ENCODE measurements at places on chromosomes 1 and 21.

DNA sequence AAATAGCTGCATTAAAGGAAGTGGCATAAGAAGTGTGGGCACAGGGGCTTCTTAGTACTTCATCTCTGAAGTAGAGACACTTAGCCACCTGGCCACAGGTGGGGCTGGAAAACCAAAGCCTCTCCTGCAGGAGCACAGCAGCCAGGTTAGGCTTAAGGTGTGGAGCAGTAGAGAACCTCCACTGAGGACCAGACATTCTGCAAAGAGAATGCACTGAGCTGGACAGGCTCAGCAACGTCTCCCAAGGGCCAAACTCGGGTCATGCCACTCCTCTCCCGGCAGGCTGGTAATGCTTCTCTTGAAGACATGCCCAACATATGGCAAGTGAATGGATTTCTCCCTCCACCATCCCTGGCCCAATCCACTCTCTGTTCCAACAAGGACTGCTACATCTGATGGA, 33.0 kb upstream of the LRRC38 start:
- DNase-seq: no peak

DNA sequence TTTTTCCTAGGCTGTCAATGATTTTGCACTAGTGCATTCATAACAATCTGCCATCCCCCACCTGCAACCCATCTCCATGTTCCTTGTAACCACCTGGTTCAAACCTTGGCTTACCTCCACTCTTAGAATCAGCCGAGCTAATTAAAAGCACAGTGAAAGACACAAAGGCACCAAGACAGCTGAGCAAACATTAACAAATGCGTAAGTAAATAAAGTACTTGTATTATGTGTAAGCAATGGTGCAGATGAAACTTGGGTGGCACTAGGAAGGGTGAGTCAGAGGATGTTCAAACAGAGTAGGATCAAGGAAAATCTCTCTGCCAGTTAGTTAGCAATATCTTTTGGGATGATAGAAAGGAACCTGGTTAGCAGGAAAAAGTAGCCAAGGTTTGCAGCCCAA, 5.1 kb upstream of the FOXJ3 start:
- DNase-seq: no peak

GRCh38 chr1:3503525-3503886, 49.0 kb downstream of the ARHGEF16 start:
- no peak for DNase-seq

- DNase-seq: no peak
Measured at GRCh38 chr1:9687874-9688582, 36.5 kb downstream of the PIK3CD start.

- no peak for DNase-seq
Measured at GRCh38 chr1:206909161-206909882, 12.1 kb downstream of the IL24 start.

DNA sequence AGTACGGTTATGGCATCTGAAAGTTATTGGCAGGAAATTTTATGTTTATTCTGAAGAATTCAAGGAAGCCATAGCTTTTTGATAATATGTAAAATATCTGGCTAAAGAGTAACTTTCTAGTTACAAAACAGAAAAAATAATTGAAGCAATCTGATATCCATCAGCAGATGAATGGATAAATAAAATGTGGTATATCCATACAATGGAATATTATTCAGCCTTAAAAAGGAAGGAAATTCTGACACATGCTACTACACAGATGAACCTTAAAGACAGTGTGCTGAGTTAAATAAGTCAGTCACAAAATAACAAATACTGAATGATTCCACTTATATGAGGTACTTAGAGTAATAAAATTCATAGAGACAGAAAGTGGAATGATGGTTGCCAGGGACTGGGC, 25.0 kb upstream of the HIVEP3 start:
- DNase-seq: no peak

GRCh38 chr1:63316984-63317816, 5.2 kb upstream of the FOXD3 start:
- no peak for DNase-seq

DNA sequence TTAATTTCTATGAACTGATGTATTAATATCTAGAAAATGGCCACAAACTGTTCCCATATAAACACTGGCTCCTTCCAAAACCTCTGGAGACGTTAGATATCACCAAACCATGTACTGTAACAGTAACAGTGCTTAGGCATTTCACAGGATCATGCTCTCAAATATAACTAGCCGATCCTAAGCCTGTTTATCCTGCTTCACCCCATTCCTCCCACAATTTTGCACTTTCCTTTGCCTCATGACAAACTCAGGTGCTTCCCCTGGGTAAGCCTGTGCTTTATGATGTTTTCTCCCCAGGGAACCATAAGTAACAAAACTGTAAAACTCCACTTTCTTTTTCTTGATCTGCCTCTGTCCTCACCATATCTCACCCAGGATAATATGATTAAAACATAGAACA, 452.3 kb downstream of the PLA2G4A start:
- no peak for DNase-seq

- DNase-seq: no peak
Measured at GRCh38 chr1:119605686-119606085, 42.4 kb downstream of the ZNF697 start.

GRCh38 chr21:35399706-35400105, 350.6 kb upstream of the RUNX1 start:
- DNase-seq: no peak

DNA sequence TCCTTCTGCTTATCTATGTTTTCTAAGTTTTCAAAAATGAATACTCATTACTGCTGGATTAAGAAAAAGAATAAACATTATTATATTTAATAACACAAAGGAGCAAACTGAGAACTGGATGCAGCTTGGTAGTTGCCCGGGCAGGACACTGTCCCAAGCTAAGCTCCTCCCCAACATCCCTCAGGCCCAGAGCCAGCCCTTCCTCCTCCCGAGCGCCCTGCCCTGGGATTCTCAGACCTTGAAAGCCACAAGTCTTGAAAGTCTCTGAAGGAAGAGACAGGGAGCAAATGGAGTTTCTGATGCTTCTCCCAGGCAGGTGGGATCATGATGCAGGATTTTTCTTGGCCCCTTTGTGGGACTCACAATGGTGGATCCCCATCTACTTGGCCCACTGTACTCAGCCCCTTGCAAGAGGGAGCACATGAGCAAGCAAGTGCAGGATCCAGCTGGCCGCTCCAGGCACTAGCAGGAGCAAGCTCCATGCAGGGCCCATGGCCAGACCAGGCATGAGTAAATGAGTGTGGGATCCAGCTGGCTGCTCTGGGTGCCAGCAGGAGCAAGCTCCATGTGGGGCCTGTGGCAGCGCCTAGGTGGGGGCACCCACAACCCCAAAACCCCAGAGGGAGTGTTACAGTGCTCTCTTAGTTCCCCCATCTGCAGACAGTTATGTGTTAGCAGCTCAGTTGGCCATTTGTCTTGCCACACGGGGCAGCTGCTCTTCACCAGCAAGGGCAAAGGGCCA, 32.1 kb upstream of the RAB4A start:
- DNase-seq: no peak

DNA sequence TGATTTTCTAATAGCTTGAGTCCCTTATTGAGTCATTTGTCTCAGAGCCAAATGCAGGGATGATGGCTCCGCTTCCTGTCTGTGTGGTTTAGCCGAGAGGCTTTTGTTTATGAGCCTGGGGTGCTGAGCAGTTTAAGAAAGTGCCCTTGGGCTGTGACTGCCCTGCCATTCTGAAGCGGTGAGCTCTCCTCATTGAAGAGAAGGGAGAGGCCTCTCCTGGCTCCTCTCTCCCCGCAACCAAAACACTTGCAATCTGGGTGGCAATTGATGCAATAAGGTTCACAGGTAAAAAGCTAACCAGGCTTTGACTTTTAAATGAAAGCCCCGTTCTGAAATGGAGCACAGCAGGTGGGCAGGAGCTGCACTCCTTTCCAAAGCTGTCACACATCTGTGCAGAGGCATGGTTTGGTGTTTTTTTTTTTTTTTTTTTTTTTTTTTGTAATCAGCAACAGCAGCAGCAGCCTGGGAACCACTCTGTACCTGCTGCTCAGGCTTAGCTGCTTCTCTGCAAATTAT, 403.7 kb downstream of the SIPA1L2 start:
- no peak for DNase-seq

DNA sequence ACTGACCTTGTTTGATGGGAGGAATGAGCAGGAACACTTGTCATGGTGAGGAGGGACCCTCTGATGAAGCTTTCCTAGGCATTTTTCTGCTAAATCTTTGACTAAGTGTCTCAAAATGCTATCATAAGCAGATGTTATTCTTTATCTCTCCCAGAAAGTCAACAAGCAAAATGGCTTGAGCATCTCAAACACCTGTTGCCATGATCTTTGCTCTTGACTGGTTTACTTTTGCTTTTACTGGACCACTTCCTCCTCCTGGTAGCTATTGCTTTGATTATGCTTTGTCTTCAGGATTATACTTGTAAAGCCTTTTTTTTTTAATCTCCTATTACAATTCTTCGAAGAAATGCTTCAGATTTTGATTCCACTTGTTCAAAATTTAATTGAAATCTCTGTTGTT, 157.4 kb downstream of the GPR52 start:
- DNase-seq: no peak

DNA sequence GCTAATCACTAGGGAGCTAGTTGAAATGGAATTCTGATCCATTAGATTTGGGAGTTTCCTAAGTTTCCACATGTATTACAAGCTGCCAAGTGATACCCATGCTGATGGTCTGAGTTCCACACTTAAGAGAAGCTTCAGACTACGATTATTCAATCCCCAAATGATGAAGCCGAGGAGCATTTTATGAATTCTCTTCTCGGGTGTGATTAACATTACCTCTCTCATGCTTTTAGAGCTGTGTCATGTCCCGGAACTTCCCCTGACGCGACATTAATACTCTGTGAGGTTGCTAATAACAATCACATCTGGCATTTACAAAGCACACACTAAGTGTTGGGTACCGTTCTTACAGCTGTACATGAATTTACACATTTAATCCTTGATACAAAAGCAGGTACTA, 63.0 kb downstream of the KCNJ15 start:
- no peak for DNase-seq

GRCh38 chr1:27306071-27306470, 15.9 kb upstream of the TMEM222 start:
- no peak for DNase-seq

DNA sequence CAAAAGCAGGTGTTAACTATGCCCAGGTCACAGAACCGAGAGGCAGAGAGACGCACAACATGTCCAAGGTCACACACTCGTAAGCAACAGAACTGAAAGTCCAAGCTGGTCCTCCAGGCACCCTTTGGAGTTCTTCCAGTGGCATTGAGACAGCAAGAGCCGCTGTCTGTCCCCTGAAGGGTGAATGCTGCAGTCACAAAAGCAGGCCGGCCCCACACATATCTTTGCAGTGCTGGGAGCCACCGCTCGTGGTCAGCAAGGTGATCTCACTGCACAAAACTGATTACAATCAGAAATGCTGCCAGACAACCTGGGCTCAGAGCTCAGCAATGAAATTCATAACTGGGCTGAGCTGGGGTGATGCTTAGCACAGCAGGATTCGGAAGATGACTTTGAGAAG, 47.4 kb upstream of the RAB4A start:
- no peak for DNase-seq

DNA sequence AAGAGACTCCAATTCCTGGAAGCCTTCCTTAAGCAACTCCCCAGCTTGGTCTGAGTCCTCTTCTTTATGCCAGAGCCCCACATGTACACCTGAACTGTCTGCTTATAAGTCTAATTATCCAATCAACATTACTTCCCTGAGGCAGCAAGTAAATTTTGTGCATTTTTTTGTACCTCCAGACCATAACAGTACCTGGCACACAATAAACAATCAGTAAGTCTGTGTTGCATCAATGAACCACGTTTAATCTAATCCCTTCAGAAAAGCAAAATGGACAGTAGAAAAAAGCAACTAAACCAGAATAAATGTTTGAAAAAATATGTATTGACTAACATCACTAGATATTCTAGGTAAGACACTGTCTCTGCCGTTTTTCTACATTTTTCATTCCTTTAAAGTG, 20.5 kb downstream of the MRPL39 start:
- no peak for DNase-seq

DNA sequence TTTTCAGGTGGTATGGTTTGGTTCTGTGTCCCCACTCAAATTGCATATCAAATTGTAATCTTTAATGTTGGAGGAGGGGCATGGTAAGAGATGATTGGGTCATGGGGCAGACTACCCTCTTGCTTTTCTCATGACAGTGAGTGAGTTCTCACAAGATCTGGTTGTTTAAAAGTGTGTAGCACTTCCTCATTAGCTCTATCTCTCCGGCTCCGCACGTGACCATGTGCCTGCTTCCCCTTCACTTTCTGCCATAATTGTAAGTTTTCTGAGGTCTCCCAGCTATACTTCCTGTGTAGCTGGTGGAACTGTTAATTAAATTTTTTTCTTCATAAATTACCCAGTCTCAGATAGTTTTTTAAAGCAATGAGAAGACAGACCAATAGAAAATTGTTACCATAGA, 843.2 kb downstream of the AMY1C start:
- DNase-seq: no peak

GRCh38 chr1:220872296-220872695, 6.9 kb upstream of the HLX start:
- DNase-seq: no peak

GRCh38 chr21:41614511-41614910, 106.6 kb upstream of the TMPRSS2 start:
- no peak for DNase-seq

DNA sequence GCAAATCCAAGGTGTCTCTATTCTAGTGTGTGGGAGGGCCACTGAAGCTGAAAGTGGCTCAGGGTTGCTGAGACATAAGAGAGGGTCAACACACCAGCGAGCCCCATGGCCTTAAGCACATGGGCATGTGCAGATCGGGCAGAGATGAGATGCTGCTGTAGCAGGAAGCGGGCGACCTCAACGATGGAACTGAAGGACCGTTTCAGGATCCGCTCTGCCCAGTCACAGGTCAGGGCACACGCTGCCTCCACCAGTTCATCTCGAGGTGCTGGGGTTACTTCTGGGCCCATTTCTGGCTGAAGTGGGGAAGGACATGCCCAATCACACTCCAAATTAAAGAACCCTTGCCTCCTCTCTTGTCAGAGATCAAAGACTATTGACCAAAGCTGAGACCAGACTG, 3.5 kb downstream of the RFX5 start:
- DNase-seq: no peak

GRCh38 chr1:183604038-183604808, 14.0 kb upstream of the NCF2 start:
- no peak for DNase-seq

DNA sequence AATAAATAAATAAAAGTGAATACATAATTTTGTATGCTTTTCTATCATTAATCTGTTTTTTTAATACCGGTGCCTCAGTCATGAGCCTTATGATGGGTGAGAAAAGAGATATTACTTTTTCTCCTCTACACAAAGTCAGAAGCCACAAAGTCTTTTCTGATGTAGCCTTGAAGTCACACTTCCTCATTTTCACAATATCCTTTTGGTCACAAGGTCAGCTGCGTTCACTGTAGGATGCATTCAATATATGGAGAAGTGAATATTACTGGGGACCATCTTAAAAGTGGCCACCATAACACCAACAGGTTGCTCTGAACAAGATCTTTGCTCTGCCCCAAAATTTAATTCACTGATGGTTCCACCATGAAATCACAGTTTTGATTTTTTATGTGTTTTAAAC, 83.3 kb upstream of the TNR start:
- no peak for DNase-seq

GRCh38 chr1:1020415-1021009, 592 bp downstream of the AGRN start:
- DNase-seq: no peak

GRCh38 chr1:41689558-41689981, 205.1 kb upstream of the EDN2 start:
- no peak for DNase-seq

Data from T-helper 1 cell (primary cell).